ENCODE measurements at places on chromosomes 5 and 9.

DNA sequence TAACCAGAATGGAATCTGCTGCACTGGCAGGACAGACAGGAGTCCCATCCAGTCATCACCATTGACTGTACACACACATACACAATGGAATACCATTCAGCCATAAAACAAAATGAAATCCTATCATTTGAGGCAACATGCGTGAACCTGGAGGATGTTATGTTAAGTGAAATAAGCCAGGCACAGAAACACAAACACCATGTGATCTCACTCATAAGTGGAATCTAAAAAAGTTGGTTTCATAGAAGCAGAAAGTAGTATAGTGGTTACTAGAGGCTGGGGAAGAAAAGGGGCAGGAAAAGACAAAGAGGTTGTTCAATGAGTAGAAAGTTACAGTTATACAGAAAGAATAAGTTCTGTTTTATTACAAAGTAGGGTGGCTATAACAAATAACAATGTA lies 884.0 kb upstream of the ACO1 start:
- no peak for DNase-seq

DNA sequence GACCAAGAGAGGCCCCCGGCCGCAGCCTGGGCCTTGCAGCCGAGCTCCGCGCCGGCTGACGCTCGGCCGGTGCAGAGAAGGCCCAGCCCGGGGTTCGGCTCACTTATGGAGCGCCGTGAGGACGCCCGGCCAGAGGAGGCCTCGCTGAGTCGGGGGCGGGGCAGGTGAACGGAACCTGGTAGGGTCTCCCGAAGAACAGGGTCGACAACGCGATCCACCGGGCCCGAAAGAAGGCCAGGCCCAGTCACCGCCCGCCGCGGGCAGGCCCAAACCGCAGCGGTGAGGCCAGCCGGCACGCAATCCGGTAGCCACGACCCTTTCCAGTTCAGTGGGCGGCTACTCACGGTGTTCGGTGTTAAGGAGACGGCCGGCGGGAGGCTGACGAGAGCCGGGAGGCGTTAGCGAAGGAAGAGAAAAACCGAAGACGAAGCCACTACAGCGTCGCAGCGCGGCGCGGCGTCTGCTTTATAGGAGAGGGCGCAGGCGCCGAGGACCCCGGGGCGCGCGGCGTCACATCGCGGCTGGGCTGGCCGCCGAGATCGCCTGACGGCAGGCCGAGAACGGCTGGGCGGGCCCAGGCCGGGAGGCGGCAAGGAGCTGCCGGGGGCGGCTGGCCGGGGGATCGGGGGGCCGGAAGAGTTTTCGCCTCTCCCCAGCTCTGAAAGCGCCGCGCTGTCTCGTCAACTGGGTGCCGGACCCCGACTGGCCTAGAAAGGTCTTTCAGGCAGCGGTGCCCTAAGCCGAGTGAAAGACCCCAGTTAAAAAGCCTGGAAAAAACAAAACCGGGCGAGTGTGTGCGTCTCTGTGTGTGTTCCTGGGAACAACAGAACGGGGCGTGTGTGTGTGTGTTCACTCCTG lies at the start of gene SKP1:
Gene SKP1, minus strand, starts transcription at position 440 of the 858 bp plus-strand sequence. CDS start 2,928 bp downstream, outside the sequence.
- peak; percentile 82 for DNase-seq

DNA sequence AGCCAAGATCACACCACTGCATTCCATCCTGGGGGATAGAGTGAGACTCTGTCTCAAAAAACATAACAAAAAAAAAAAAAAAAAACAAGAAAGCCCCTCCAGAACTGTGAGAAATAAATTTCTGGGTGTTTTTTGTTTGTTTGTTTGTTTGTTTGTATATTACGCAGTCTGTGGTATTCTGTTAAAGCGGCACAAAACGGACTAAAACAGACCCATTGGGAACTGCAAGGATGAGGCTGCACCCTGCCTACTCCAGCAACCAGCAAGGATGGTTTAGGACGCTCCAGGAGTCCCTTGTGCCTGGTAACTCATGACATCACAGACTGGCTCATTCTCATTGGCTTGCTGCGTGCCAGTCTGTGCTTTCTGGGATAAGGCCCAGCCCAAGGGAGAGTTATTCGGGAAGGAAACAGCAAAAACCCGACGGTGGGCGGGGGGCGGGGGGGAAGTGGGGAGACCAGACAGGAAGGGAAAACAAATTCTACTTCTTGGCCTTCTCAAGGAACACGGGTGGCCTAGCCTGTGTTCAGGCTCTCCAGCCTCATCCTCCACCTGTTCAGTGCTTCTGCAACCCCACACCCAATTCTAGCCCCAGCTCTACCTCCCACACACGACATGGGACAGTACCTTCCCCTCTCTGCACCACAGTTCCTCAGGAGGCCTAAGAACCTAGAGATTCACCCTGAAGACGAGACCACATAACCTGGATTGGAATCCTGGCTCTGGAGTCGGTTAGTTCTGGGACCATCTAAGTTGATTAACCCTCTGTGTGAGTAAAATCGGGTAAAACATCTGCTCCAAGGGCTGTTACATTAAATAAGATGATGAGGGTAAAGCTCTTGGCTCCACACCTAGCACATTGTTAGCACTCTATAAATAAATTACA lies 2.8 kb downstream of the CD74 start:
- DNase-seq: no peak

DNA sequence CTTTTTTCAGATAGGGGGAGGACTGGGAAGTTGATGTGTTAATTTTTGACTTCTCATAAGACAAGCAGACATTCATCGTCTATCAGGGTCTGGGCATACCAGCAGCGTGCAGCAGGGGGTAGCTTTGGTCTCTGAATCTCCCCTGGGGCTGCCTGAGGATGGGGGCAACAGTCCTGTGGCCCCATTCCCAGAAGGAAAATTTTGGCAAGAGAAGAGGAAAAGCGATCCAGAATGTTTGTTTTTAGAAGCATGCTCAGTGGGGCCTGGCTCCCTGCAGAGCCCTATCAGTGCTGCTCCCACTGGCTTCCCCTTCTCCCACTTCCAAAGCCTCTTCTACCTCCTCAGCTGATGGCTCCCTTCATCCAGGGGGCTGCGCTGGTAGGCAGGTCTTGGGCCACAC lies 194.8 kb upstream of the IL12B start:
- no peak for DNase-seq

DNA sequence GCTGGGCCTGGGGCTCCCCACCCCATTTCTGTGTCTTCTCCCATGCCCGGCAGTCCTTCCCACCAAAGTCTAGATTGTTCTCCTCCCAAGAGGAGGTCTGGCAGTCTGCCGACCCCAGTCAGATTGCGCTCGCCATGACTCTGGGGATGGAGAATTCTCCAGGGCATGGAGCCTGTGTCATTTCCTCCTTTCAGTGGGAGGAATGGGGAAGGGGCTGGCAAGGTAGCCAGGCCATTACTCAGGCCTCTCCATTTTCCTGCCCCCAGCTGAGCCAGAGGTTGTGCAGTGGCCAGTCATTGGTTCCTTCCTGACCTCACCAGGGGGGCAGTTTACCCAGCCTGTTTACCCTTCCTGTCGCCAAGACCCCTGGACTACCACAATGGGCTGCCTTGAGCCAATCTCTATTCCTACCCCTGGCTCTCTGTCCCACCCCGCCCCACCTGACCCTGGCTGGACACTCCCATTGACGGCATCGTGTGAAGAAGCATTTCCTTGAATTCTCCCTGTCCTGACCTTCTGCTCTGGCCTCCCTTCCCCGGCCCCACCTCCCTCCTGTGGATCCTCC lies 628 bp downstream of the SYNPO start:
- no peak for DNase-seq

GRCh38 chr9:73553295-73553694 lies 401.6 kb downstream of the ANXA1 start:
- no peak for DNase-seq

DNA sequence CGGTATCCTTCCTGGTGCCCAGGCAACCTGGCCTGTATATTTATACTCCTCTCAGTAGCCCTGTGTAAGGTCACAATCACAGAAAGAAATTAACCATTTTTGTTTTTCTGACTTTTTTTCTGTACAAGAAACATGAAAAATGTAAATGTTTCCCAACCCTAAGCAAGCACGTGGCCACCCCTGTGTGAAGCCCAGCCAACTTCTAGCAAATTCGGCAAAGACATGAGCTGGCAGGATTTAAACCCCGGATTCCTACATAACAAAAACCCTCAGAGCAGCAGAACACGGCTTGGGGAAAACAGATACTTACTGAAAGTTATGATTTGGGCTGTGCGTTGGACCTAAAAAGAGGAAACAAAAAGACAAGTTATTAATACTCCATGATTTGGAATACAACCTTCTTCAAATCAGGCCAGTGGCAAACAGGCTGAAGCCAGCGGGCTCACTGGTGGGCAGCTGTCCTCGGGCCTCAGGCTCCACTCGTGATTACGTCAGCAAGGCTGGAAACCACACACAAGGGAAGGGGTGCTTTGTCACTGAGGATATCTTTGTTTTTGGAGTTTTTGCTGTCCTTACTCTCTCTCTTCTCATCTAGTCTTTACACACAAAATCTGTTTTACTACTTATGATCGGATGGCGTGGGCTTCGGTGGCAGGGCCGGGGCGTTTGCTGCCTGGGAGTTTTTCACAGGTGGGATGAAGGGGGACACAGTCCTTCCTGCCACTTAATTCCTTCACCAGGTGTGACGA lies 194.1 kb downstream of the ROR2 start:
- no peak for DNase-seq

DNA sequence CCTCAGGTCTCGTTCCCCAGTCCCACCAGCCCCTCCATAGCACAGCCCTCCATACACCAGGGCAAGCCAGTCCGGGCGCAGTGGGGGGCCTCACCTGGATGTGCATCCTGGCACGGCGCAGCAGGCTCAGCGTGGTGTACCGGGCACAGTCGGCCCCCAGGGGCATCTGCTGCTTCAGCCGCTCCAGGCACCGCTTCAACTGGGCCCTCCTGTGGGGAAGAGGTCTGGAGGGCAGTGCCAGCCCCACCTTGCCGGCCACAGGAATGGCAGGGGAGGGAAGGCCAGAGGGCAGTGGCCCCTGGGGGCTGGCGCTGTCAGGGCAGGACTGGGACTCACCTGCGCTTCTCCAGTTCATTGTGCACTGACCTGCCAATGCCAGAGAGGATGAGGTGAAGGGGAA lies 1.4 kb downstream of the MXD3 start:
- DNase-seq: no peak

DNA sequence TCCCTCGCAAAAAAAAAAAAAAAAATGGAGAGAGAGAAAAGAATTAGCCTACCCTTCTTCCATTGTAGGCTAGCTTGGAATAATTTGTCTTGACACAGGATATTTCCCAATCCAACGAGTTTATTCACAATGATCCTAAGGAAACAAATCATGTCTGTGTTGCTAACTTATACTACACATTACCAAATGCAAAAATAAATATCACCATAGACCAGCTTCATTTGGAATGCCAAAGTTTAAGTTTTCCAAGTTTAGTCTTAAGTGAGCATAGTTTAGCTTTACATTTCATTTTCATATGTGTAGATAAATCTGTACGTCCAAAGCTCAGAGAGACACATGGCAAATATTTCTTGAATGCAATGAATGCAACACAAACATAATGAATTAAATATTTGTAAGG lies 1106.2 kb upstream of the DMAC1 start:
- no peak for DNase-seq

DNA sequence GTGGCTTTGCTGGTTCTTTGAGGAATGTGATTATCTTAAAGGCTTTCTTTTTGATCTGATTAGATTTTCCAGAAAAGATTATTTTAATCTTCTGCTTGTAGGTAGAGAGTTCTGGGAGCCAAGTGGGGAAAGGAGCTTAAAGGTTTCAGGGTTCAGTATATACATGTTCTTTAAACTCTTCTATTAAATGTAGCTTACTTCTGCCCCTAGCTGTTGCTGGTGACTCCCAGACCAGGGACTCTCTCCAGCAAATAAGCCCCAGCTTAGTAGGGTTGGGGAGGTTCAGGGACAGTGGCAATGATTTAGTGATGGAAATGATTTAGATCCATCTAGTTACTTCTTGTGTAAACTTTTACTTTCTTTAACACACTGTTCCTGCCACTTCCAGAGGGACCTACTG lies 72.2 kb downstream of the SLC12A2 start:
- DNase-seq: no peak

DNA sequence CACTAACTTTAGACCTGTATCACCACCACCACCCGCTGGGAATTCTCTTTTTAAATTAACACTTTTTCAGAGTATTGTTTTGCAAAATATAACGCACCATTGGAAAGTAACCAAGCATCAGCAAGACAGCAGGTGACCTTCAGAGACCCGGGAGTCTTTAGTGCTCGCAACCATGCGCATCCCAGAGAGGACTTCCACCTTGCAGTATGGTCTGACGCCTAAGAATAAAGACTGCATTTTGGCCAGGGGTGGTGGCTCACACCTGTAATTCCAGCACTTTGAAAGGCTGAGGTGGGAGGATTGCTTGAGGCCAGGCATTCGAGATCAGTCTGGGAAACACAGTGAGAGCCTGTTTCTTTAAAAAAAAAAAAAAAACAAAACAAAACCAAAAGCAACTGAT lies 113.8 kb downstream of the MED27 start:
- DNase-seq: no peak

DNA sequence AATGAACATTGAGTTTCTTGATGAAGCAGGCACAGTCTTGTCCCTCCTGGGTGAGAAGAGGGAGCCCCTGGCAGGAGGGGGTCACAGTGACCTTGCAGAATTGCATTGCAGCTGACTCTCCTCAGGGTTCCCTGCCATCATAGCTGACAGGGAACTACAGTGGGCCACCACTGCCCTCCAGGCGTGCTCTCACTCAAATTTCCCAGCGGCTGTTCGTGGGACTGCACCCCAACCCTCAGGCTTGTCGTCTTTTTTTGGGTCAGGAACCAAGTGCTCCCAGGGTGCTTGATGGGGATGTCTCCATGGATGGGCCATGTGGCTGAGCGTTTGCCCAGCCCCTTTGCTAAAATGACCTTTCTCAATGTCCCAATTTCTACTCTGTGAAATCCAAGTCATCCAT lies 215.8 kb downstream of the MELK start:
- no peak for DNase-seq

- DNase-seq: no peak
Observed at GRCh38 chr5:35854248-35854647, 2.4 kb upstream of the IL7R start.

DNA sequence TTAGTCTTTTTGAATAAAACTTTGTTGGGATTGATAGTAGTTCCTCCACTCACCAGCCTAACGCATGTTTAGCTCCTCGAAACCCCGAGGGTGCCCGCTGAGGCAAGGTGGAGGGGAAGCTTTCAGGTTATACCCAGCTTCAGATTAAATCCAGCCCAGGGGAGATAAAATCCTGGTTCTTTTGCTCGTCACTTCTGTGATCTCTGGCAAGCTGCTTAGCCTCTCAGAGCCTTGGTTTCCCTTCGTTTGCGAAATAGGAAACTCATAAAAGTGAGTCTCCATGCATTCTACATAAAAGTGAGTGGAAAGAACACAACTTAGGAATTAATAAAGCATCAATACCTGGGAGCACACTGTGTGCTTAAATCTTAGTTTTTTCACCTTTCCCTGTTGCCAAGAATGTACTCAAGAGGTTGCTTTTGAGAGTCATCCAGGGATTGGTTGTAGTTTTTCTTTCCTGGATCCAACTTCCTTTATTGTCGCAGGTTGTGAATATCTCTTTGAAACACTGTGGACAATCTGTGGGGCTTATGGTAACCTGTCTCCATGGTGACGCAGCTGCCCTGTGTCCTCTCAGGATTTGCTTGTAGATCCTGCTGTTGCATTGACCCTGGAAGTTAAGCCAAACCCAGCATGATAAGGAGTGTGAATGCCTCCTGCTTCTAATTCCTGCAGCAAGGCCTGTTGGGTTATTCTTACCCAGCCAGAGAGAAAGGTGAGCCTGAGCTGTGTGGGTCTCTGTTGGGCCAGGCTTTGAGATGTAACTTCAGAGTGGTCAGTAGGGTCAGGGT lies 2.0 kb downstream of the GALNT12 start:
- no peak for DNase-seq

All from RWPE2 (cell line).